Neural progenitor cell (in vitro differentiated cells): ENCODE measurements at places on chromosomes 11 and 22. TPM values are rescaled to one million over a fixed set of nuclear protein-coding genes. Genes with fewer than 3 reads are reported as not detected.

DNA sequence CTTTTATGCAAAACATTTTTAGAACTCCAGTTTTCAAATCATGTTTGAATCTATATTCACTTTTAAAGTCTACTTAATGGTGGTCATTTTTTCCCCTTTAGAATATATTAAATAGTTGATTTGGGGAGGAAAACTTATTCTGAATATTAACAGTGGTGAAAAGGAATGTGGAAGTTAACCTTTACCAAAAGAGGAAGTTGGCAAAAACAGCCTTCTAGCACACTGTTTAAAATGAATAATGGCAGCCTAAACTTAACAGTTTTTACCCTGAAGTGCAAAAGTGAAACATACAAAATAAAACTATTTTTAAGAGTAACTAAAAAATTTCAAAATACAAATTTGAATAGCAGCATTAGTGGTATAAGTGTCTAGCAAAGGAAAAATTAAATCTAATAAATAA is 86.4 kb downstream of the GRK3 start:
- H3K27ac ChIP-seq = no peak overlapping the region
- DNase-seq = no peak
- no peaks in the 10 kb centered on the region for H3K27me3 ChIP-seq
- no peaks in the 10 kb centered on the region for H3K4me1 ChIP-seq
- no peak overlapping the region for H3K4me3 ChIP-seq

DNA sequence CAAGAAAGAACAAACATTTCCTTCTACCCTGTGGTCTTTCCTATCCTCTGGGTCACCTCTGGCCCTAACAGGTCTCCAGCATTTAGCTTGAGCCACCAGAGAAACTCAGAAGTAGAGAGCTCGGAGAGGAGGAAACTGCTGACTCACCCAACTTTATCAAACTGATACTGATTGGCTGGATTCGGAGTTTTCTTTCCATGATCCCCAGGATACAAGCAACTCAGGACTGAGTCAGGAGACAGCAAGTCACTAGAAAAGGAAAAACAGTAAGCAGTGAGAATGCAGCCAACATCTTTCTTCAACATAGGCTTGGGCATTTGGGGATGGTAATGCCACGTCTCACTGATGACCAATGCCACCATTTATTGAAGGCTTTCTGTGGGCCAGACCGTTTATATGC is 32.7 kb downstream of the THOC5 start:
- H3K27me3 ChIP-seq = no peaks in the 10 kb centered on the region
- no peaks in the 10 kb centered on the region for H3K36me3 ChIP-seq
- no peaks in the 10 kb centered on the region for H3K4me1 ChIP-seq

- H3K36me3 ChIP-seq = no peaks in the 10 kb centered on the region
- H3K4me3 ChIP-seq = no peak overlapping the region
- peaks cover 24% of the 10 kb centered on the region for H3K4me1 ChIP-seq
- DNase-seq = no peak
These were observed 20.6 kb downstream of the PDE2A start for GRCh38 chr11:72653649-72654048.

DNA sequence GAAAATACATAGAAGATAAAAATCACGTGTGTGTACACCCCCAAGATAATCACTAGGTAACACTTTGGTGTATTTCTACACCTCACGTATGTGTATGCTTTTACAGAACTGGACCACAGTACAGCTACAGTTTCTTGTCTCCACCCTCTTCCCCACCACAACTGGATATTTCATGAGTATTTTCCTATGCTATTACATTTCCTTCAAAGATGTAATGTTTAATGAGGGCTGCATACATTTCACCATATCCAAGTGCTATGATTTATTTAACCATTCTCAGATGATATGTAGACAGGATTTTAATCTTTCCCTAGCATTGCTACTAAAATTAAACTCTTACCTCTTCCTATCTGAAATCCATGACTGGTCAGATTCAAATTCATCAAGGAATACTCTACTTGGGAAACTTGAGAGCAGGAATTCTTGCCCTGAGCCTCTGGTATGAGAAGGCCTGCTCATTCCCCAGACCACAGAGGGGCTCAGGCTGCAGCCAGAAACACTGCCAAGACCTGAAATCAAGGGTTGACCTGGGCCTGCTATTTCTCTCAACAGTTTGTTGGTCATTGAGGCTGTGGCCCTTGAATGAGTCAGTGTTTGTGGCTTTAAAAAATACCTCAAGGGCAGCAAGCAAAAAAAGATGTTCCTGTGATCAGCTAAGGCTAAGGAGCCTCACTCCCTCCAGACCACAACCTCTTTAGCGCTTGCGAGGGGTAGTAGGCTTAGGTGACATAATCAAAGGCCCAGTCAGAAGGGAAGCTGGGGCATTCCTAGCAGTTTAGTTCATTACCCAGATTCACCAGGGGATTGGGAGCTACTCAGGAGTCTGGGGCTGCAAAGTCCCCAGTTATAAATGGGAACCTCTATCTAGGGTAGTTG is 55.5 kb downstream of the ABTB2 start:
- H3K4me3 ChIP-seq = no peak overlapping the region
- no peaks in the 10 kb centered on the region for H3K36me3 ChIP-seq
- no peak overlapping the region for H3K27ac ChIP-seq
- no peaks in the 10 kb centered on the region for H3K27me3 ChIP-seq

DNA sequence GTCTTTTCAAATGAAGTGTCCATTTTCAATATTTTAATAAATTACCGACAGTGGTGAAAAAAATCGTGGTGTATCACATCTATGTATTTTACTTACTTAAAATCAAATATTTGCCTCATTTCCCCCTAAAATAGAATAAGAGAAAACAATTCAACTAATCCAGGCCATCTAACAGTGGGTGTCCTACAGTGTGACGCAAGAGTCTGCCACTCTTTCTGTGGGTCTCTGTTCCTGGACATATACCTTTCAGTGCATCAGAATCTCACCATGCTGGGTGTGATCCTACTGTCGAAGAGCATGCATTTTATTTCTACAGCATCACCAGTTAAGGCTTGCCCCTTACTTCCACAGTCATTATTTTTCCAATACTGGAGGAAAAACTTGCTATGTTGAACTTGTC is 111.2 kb downstream of the CD44 start:
- no peak for DNase-seq
- H3K4me1 ChIP-seq = no peaks in the 10 kb centered on the region
- no peaks in the 10 kb centered on the region for H3K27me3 ChIP-seq
- H3K36me3 ChIP-seq = no peaks in the 10 kb centered on the region

DNA sequence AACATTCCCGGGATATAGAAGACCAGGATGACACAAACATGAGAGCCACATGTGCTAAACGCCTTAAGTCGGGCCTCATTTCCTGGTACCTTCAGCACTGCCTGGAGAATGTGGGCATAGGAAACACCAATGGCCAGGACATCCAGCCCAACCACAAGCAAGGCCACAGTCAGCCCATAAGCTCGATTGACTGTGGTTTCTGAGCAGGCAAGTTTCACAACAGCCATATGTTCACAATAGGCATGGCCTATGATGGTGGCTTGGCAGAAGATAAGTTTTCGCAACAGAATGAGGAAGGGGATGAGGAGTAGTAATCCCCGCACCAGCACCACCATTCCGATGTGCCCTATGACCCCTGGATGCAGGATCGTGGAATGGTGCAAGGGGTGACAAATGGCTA is 26.9 kb upstream of the OR56A1 start:
- H3K4me3 ChIP-seq = no peak overlapping the region
- H3K4me1 ChIP-seq = peaks cover 2% of the 10 kb centered on the region
- DNase-seq = no peak
- H3K36me3 ChIP-seq = no peaks in the 10 kb centered on the region

DNA sequence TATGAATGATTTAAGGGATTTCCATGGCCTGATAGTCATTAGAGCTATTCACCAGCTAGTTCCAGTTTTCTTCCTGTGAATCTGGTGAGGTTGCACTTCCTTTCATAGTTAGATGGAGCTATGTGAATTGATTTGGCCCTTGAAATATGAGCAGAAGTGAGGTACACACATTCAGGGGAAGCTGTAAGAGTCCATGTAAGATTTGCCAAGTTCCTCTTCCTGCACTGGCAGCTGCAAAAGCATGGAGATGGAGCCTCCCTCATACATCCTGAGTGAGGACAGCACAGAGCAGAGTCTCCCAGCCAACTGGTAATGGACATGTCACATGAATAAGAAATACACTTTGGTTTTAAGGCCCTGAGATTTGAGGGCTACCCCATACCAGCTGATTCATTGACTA is 111.7 kb downstream of the CD44 start:
- no peak overlapping the region for H3K27ac ChIP-seq
- H3K36me3 ChIP-seq = no peaks in the 10 kb centered on the region
- H3K4me3 ChIP-seq = no peak overlapping the region
- DNase-seq = no peak

DNA sequence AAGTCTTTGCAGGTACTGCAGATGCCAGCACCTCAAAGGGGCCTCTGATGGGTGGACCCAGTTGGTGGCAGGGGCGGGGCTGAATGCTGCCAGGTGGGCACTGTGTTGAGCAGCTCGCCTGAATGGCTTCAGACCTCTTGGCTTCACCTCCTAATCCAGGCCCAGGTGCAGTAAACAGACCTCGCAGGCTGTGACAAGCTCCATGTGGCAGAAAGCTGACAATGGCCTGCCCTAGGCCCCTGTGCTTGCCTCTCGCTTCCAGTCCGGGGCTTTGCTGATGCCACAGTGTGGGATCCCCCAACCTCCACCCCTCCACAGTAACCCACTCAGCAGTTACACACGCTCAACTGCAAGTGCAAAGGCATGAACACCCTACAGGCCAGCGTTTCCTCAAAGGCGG is 9.4 kb downstream of the IGLL1 start:
- H3K27ac ChIP-seq = no peak overlapping the region
- peaks cover 34% of the 10 kb centered on the region for H3K27me3 ChIP-seq
- peaks cover under 1% of the 10 kb centered on the region for H3K4me1 ChIP-seq
- no peak for DNase-seq
- no peak overlapping the region for H3K4me3 ChIP-seq

Gene KCNA4
- total RNA-seq = 0.74 and 1.3 TPM in 2 replicates
